Epithelial cell of esophagus (primary cell): ENCODE measurements at places on chromosomes 5 and 9.

DNA sequence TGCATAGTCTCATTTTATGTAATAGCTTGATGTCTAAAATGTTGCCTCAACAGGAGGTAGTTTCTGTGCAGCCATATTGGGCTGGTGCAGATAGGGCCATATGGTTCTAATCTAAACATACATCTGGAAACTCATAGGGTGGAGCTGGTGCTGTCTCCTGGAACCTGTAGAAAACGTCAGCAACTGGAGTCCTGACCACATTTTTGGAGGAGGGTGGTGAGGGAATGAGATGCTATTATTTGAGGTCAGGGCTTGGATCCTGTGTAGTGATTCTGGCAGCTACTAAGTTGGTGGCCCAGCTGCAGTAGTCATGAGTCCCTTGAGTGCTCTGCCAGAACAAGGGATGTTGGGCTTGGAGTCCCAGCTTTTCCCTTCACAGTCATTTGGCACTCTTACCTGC, 14.1 kb downstream of the MAN2A1 start:
- no peak for DNase-seq

DNA sequence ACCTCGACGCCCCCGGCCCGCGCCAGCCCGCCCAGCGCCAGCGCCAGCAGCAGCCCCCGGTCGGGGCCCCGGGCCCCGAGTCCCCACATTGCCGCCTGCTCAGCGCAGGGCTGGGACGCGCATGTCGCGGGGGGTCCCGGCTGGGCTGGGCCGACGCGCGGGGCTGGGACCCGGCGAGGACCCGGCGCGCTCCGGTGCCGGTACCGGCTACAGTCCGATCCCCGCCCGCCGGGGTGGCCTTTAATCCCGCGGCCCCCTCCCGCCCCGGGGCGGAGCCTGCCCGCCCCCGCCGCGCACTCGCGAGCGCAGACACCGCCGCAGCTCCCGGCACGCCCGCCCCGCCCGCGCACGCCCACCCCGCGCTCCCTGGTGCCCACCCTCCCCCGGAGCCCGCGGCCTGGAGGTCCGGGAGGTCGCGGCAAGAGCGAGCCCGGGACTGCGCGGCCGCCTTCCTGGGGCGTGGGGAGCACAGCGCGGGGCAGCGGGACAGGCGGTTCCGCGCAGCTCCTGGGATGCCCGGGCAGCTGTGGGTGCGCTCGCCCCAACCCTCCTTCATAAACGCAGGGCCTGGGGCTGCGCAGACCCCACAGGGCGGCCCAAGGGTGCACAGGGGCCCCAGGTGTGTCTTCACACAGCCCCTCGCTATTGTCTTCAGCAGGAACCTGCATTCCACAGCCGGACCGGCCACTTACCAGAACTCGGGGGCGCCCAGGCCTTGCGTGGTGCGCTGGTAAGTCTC, at the start of gene SLC9A3:
Gene SLC9A3, minus strand, starts transcription at position 216 of the 739 bp plus-strand sequence.
- DNase-seq, result no peak

DNA sequence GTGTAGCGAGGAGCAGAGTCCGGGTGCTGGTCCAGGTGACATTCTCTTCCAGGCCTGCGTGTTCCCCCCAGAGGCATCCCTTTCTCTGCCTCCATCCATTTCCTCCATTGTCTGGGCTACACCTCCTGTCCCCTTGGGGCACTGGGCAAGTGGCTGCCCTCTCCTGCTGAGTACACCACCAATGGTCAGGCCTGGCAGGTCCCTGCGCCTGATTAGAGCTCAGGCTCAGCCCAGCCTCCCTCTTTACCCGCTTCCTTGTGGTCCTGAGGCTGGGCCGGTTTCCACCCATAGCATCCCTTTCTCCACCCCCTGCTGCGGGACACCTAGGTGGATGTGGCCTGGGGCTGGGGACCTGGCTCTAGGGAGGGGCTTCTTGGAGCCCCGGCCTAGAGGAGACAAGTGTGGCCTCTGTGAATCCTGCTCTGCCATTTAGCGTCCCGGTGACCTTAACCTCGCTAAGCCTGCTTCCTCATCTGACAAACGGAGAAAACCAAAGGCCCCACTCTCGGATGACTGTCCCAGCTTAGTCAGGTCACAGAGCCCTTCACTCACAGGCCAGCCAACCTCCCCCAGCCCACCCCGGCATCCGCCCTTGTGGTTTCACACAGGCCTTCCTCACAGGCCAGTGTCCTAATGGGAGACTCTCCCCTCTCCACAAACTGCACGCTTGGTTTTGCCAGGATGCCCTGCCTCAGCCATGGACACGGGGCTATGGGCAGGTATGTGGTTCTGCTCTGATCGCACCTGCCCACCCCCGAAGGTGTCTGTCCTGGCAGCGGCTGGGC, 12.9 kb downstream of the DOLPP1 start:
- no peak for DNase-seq

DNA sequence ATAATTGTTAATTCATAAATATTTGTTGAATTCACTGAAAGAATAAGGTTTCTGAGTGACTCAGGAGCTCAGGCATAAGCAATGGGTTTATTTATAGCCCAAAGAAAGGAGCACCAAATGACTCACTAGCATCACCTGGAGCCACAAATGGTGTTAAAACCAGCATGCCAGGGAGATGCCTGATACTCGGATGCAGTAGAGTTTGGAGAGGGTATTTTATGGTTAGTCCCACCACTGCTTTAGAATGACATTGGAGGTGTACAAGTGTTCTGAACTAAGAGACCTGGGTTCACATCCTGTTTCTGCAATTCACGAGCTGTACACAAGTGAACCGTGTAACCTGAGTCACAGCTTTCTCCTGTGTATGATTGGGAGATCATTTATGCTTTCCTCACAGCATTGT, 25.2 kb downstream of the CCL28 start:
- peak; percentile 86 for DNase-seq

DNA sequence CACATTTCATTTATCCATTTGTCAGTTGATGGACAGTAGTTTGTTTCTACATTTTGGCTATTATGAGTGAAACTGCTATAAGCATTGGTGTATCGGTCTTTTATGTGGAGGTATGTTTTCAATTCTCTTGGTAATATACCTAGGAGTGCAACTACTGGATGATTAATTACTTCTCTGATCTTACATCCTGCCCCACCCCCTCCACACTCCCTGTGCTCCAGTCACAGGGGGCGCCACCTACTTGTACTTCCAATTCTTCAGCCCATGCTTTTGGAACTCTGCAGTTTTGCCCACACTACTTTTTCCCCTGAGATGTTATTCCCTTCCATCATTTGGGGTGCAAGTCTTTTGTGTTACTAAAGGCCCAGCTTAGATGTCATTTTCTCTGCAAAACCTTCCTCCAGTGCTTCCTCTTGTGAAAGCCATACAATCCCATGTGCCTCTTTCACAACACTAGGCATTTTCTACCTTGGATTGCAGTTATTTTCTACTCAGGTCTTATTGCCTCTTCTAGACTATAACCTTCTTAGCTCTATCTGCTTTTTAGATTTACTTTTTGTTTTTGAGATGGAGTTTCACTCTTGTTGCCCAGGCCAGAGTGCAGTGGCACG, 42.1 kb downstream of the SEC61B start:
- peak; percentile 62 for DNase-seq

GRCh38 chr5:1886846-1887587, 4.3 kb upstream of the IRX4 start:
- peak; percentile 26 for DNase-seq

DNA sequence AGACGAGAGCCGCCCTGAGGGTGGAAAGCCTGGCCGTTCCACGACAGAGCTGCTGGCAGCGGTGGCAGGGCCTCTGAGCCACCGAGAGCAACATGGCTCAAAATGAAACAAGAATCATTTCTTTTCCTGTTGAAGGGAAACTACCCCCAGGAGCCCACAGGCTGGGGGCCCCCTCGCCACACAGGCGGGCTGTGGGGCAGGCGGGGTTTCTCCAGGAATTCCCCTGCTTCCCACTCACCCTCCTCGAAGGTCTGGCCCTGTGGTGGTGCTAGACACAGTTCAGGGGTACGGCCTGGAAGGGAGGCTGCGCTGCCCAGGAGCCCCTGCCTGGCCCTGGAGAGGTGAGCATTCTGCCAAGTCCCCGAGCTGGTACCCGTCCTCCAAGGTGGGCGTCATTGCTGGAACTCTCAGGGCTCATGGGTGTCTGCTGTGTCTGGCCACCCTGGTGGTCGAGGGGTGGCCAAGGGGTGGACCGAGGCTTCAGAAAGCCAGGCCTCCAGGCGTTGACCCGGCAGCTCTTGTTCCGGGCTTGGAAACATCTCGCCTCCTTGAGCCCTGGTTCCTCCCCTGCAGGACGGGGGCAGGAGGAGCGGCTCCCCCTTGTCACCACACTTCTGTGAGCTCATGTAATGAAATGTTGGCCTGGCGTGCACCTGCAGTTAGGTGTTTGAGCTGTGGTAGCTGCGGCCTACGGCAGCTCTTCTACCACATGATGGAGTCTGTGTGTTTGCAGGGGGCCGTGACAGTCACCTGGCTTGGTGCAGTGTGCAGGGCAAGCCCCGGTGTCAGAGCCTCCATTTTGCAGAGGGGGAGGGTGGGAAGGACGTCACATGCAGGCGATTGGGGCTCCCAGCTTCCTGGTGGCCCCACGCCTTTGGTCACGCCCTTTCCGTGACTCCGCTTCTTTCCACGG, 65.3 kb downstream of the RXRA start:
- no peak for DNase-seq

DNA sequence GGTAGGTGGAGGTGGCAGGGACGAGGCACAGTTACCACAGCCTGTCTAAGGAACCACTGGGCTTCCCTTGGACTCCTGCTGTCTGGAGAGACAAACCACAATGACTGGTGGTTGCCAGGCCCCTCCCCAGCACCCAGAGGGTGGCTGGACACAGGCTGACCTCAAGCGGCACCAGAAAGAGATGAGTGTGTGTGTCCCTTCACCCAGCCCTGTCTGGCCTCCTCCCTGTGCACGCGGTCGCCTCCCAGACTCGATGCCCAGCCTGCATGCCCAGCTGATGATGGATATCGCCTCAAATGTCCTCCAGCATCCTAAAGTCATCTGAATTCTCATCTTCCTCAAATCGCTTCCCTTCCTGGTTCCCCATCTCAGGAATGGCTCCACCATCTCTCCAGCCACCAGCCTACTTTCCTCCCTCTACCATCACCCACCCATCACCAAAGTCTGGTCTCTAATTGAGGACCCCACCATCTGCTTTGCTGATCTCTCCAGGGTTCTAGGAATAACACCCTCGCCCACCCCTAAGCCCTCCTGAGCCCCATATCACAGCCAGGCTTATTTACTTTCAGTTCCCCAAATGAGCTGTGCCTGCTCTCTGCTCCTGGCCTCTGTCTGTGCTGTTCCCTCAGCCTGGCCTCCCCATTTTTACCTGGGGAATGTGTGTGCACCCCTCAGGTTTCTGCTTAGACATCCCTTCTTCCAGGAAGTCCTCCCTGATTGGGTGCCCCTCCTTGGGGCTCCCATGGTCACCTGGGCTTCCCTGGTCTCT, 52.5 kb upstream of the GGTA1 start:
- DNase-seq, result no peak

DNA sequence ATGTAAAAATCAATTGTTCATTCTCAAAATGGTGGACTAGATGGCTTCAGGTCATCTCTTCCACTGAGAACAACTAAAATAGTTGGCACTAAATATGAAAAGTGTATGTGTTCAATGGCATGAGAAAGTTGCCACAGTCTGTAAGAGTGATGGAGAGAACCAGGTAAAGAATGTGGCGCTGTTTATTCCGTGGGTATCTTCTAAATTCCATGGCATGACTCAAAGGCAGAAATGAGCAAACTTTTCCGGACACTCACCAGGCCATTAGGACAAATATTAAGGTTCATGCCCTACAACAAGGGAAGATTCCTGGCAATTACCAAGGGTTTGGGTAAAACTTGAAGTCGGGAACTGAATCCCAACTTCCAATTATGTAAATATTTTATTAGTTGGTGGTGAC, 825.4 kb upstream of the CDH6 start:
- no peak for DNase-seq

GRCh38 chr9:116654059-116654355, 33.1 kb upstream of the TRIM32 start:
- DNase-seq, result no peak

DNA sequence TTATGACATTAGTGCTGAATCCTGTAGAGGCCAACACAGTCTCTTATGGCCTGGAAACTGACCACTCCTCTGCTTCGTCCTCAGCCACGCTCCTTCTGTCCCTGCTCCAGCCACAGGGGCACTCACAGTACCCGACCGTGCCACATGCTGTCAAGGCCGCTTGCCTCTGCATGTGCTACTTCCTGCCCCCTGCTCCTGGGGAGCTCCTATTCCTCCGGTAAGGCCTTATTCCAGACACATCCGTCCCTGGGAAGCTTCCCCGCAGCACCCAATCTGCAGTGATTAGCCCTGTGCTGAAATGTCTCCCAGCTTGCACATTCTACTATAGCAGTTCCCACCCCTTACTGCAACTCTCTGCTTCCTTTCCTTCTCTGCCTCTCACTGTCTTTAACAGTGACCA, 187.5 kb downstream of the CRB2 start:
- DNase-seq, result no peak

GRCh38 chr5:132486318-132487094, 4.1 kb downstream of the IRF1 start:
- no peak for DNase-seq

DNA sequence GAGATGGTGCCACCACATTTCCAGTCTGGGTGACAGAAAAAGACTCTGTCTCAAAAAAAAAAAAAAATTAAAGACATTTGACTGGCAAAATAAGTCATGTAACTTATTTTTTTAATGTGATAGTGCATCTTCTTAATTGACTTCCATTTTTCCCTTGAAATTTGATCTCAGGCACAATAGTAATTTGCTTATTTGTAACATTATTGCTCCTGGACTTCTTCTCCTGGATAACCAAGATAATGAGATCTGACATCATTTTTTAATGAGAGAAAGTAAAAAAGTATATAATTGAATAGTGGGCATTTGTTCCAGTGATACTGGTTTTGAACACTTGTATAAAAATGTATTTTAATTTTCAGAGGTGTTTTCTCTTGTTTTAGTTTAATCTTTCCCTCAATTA, 3.5 kb downstream of the ARHGEF28 start:
- DNase-seq, result no peak

DNA sequence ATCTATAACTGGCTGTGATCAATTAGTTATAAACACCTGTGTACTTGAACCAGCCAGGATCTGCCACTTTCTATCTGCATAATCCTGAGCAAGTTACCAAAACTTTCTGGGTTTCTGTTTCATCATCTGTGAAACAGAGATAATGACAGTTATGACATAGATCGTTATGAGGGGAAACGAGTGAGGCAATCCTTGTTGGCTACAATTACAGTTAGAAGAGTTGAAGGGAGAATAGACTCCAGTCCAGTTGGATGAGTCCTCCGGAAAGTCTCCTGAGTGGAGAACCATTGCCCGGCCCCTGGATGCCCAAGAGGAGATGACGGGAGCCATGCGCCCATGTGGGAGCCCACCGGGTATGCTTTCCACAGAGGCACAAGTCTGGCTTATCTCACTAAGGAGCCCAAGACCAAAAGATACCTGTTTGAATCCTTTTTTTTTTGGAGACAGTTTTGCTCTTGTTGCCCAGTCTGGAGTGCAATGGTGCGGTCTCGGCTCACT, 4.5 kb downstream of the PDE6A start:
- DNase-seq, result peak; percentile 63

GRCh38 chr9:75903785-75904360, 13.4 kb downstream of the PCSK5 start:
- peak; percentile 83 for DNase-seq

GRCh38 chr5:180324601-180324950, 28.6 kb downstream of the GFPT2 start:
- no peak for DNase-seq
